Body of pancreas (tissue), 4 donors: ENCODE measurements at places on chromosomes 1 and 21. TPM values are rescaled to one million over a fixed set of nuclear protein-coding genes. Genes with fewer than 3 reads are reported as not detected.
A peak's percentile ranks its signal among the peaks of the same experiment; 100 is the strongest.

- no peaks in the 10 kb centered on the region for H3K27me3 ChIP-seq
- peaks cover 48% of the 10 kb centered on the region for H3K4me1 ChIP-seq
- H3K27ac ChIP-seq = peak overlapping the region; percentile 77
- H3K36me3 ChIP-seq = no peaks in the 10 kb centered on the region
- no peak for DNase-seq
- H3K4me3 ChIP-seq = no peak overlapping the region
These were observed 182.2 kb downstream of the PRDM16 start for GRCh38 chr1:3251099-3251806.

GRCh38 chr21:29333406-29333805 lies 34.7 kb downstream of the BACH1 start:
- no peak overlapping the region for H3K4me3 ChIP-seq
- H3K36me3 ChIP-seq = no peaks in the 10 kb centered on the region
- no peak overlapping the region for H3K27ac ChIP-seq

- H3K4me1 ChIP-seq = no peaks in the 10 kb centered on the region
- DNase-seq = no peak
- no peak overlapping the region for H3K4me3 ChIP-seq
- no peaks in the 10 kb centered on the region for H3K36me3 ChIP-seq
- H3K27ac ChIP-seq = no peak overlapping the region
These were observed 120.2 kb downstream of the PIK3R3 start for GRCh38 chr1:46012236-46012635.

GRCh38 chr21:41616031-41616591 lies 108.2 kb upstream of the TMPRSS2 start:
- DNase-seq = no peak
- H3K4me3 ChIP-seq = no peak overlapping the region
- no peak overlapping the region for H3K27ac ChIP-seq
- no peaks in the 10 kb centered on the region for H3K36me3 ChIP-seq

DNA sequence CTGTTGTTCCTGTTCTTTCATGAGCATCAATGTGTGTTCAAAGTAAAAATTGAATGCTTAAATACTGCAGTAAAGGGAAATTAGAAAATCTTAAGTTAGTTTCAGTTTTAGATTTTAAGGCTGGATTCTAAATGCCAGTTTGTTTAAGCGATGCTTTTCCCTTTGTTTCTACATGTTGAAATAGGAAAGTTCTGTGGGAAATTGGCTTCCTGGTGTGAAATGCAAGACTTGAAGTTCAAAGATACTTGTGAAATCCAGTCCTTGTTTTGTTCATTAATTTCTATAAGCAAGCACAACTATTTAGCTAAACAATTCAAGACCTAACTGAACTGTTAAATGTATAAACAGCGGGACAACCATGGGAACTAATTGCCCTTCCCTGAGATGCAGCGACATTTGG lies 149.1 kb downstream of the LYPLAL1 start:
- H3K27me3 ChIP-seq = no peaks in the 10 kb centered on the region
- H3K4me1 ChIP-seq = no peaks in the 10 kb centered on the region
- no peak overlapping the region for H3K4me3 ChIP-seq
- no peak for DNase-seq

DNA sequence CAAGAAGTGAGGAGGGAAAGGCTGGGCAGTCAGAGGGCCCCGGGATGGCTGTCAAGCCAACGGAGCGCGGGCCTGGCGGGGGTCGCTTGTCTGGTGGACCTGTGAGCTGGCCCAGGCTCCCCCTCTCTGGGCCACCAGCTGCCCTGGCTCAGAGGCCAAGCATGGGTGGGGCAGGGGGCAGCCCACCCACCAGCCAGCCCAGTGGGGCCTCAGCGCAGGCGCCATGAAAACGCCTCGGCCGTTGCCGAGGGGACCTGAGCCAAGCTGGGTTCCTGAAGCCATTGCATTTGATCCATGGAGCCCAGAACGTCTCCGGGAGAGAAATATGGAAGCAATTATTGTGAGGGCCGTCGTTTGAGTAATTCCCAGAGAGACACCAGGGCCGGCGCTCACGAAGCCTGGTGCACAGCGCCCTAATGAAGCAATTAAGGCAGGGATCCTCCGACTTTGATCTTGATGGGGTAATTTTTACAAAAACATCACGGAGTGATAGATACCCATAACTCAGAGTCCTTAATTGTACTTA lies 90.5 kb upstream of the TTC34 start:
- H3K27me3 ChIP-seq = no peaks in the 10 kb centered on the region
- no peak for DNase-seq
- no peak overlapping the region for H3K27ac ChIP-seq
- H3K4me3 ChIP-seq = no peak overlapping the region
- no peaks in the 10 kb centered on the region for H3K4me1 ChIP-seq
- H3K36me3 ChIP-seq = no peaks in the 10 kb centered on the region

- H3K27me3 ChIP-seq = no peaks in the 10 kb centered on the region
- H3K27ac ChIP-seq = no peak overlapping the region
- H3K4me1 ChIP-seq = no peaks in the 10 kb centered on the region
These were observed 89.0 kb upstream of the CHODL start for GRCh38 chr21:18155508-18156193.

DNA sequence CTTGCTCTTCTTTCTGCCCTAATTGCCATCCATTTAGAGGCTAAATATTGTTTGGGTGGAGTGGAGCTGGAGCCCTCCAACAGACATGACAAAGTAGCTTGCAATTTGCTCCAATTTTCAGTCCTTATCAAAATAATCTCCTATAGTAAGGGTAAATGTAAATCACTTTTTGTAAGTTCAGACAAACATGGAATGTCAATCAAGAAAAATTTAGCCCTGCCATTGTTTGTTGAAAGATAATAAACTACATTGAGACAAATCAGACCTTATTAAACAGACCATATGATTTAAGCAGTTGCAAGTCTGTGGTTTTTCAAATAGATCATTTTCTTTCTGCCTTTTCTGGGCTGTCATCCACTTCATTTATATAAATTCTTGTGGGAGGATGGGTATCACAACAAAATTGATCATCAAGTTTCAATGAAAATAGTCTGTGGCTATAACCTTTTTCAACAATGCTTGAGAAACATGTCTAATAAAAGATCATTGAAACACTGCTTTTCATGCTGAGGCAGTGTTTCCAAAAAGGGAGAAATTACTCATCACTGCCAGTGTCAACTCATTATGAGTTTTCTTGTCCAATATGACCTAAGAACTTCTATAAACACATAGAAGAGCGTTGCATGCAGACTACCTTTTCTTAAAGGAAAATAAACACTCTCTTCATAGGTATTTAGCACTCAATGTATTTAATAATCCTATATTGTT lies 1152.0 kb upstream of the B3GALT2 start:
- H3K27me3 ChIP-seq = no peaks in the 10 kb centered on the region
- no peak overlapping the region for H3K27ac ChIP-seq
- H3K36me3 ChIP-seq = no peaks in the 10 kb centered on the region
- H3K4me1 ChIP-seq = no peaks in the 10 kb centered on the region

DNA sequence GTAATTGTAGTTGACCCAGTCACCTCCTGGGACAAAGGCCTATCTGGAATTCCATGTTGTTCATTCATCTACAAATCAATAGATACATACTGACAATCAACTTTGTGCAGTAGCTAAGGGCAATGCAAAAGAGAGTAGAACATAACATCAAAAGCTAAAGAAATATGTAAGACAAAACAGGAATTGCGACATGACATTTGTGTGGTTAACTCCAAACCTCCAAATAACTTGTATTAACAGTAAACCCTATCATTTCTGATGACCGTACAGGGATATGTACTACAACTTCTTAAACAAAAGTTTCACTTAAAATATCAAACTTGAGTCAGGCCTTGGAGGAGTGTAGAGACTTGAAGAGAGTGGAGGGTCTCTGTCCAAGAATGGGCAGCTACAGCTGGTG lies 317.6 kb downstream of the SPATA17 start:
- no peaks in the 10 kb centered on the region for H3K4me1 ChIP-seq
- H3K27ac ChIP-seq = no peak overlapping the region
- H3K27me3 ChIP-seq = no peaks in the 10 kb centered on the region
- H3K36me3 ChIP-seq = no peaks in the 10 kb centered on the region

- no peaks in the 10 kb centered on the region for H3K4me1 ChIP-seq
- H3K27ac ChIP-seq = no peak overlapping the region
- no peaks in the 10 kb centered on the region for H3K36me3 ChIP-seq
- H3K27me3 ChIP-seq = no peaks in the 10 kb centered on the region
These were observed 20.4 kb downstream of the AIM2 start for GRCh38 chr1:159056069-159056698.

GRCh38 chr1:211490038-211490678 lies 1.8 kb downstream of the RD3 start:
- H3K4me1 ChIP-seq = no peaks in the 10 kb centered on the region
- H3K4me3 ChIP-seq = no peak overlapping the region
- no peaks in the 10 kb centered on the region for H3K36me3 ChIP-seq

DNA sequence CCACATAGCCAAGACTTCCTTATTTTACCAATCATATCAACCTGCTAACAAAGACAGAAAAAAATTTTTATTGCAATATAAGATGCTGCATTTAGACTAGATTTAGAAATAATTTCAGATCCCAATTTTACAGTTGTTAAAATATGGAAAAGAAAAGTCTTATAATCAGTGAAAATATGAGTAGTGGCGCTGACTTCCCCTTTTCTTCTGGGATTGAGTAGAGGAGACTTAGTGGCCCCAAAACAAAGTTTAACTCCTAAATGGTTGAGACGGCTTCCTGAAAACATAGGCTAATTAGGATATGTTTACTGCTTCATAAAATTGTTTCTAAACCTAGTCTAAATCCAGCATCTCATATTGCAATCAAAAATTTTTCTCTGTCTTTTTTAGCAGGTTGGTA lies 68.4 kb downstream of the RAB3GAP2 start:
- DNase-seq = no peak
- H3K27ac ChIP-seq = no peak overlapping the region
- no peak overlapping the region for H3K4me3 ChIP-seq
- peaks cover 10% of the 10 kb centered on the region for H3K36me3 ChIP-seq
- H3K27me3 ChIP-seq = no peaks in the 10 kb centered on the region
- no peaks in the 10 kb centered on the region for H3K4me1 ChIP-seq

DNA sequence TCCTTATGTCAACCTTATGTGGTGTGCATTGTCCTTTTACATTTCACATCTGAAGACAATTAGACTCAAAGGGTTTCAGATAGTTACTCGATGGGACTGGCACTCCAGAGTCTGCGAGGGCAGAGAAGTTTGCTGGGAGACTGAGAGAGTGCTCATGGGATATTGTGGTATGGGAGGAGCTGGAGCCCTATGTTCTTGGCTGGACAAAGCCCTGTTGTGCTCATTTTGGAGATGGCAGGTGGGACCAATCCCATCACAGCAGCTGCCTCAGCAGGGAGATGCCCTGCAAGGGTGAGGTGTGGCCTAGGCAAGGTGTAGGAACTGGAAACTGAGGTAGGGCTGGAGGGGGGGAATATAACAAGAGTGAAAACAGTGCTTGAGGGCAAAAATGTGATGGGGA lies 43.5 kb upstream of the CRNN start:
- H3K4me1 ChIP-seq = no peaks in the 10 kb centered on the region
- no peak overlapping the region for H3K27ac ChIP-seq
- no peaks in the 10 kb centered on the region for H3K27me3 ChIP-seq
- no peak overlapping the region for H3K4me3 ChIP-seq
- DNase-seq = no peak
- no peaks in the 10 kb centered on the region for H3K36me3 ChIP-seq

GRCh38 chr1:228219245-228219961 lies 11.6 kb downstream of the OBSCN start:
- no peak for DNase-seq
- H3K4me3 ChIP-seq = no peak overlapping the region

DNA sequence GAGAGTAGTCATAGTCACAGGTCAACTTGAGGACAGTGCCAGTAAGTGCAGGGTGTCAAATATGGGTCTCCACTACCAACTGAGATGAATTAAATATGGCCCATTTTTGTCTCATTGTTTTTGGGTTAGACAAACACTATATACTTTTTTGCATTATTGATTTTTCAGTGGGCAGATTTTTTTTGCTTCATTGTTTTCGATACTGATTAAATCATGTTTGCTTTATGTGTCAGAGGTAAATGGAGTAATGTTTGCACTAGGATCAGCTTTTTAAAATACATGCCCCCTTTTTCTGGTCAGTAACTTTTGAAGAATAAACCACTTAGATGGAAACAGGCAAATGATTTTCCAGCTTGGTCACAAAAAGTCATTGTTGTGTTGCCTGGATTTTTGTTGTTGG lies 199.0 kb downstream of the USH2A start:
- no peak overlapping the region for H3K27ac ChIP-seq
- H3K4me1 ChIP-seq = no peaks in the 10 kb centered on the region
- no peak for DNase-seq

The CD2 gene
- total RNA-seq = 2.1 TPM

The TMED5 gene
- 31.3 TPM for total RNA-seq

The TMPRSS3 gene
- total RNA-seq = 12.7 TPM

The TRIM17 gene
- total RNA-seq = not detected

The HSPB7 gene
- 39.9 TPM for total RNA-seq

The LEMD1 gene
- not detected for total RNA-seq
